ENCODE measurements at places on chromosomes 4 and X.

GRCh38 chr4:37220685-37221084 is 23.9 kb upstream of the NWD2 start:
- no peak for DNase-seq

DNA sequence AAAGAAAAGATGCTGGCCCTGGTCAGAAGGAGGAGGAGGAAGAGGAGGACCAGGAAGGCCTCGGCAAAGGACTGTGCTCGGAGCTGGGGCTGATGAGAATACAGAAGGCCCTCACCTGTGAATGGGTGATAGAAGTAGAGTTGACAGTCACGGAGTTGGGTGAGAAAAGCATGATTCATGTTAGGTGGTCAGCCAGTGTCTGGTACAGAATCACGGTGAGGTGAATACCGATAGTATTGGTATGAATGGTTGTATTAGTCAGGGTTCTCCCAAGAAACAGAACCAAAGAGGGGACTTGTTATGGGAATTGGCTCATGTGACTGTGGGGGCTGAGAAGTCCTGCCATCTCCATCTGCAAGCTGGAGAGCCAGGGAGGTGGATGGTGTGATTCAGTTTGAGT is 32.5 kb upstream of the FAM156A start:
- no peak for DNase-seq

DNA sequence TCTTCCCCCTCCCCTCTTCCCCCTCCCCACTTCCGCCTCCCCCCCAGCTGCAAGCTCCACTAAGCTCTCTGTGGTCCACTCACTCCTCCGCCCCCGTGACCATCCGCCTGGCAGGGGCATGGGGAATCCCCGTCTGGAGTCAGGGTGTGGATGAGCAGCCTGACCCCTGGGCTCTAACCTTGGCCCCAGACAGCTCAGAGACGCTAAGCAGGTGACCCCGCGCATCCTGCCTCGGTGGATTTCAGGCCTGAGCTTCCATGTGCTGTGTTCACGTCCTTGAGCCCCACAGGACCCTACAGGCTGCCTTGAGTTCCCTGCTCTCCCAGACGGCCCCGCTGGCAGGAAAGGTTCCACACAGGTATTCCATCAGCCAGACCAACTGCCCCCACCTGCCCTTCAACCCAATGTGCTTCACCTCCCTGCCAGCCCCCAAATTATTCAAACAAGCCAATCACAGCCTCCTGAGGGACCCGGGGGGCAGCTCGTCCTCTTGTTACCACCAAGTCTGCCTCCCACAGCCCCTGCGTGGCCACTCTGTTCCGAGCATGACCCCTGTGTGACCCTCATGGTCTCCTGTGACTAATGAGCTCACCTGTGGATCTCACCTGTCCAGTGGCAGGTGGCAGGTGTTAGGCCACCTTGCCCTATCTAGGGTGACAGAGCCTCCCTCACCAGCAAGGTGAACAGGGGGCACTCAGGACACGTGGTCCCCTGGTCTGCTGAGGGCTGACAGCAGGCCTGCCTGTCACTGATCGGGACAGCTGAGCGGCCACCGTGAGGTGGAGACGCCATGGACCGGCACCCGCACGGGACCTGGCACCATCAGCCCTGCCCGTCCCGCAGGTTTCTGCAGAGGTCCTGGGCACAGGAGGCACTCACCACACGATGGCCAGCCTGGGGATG is 73.2 kb upstream of the MXD4 start:
- no peak for DNase-seq

DNA sequence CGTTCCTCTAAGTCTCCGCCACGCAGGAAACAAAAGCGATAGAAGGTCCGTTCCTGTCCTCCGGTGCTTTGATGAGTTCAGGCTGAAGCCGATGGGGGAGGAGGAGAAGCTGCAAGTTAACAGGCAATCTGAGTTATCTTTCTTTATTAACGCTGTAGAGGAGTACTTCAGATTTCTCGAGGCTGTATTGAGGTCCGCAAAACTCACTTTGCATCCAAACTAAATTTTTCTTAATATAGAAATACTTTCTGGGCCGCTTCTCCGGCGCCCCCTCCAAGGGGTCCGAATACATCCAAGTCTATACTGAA is 395 bp upstream of the SOWAHB start:
- DNase-seq, result no peak

- no peak for DNase-seq
Measured at GRCh38 chr4:47526281-47526680, 41.2 kb downstream of the ATP10D start.

DNA sequence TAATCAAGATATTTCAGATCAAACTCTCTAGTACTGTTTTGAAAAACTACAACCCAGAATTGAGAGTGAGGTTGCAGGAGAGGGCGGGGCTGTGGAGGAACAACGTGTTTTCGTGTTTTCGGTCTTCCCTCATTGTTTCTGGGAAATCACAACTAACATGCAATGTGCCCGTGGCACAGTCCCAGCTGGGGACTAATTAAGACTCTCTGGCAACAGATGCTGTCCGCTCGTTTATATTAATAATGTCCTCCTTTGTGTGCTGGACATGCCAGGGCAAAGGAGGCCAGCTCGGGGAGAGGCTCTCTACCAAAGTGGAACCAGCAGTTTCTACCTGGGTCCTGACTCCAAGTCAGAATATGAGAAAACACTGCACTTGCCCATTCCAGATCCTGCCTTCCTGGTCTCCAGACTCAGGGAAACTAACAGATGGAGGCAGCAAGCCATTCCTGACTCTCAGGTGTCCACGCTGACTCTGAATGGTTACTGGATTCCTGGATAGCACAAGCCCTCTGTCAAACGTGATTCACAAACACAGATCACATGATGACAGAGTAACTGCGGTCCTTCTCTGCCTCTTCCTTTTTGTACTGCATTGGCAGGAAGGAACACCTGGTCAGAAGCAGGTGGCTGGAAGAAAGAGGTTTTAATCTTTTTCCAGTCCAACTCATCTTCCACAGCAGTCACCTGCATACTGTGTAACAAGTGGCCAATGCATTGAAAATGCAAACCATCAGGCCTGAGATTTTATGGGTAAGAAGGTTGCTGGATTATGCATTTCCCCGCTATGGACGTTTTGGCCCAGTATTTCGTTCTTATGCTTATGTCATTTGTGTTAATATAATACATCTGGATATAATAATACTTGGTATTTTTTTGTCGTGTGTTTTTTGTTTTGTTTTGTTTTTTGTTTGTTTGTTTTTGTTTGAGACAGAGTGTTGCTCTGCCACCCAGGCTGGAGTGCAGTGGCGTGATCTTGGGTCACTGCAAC is 65.0 kb downstream of the COQ2 start:
- peak; percentile 57 for DNase-seq

DNA sequence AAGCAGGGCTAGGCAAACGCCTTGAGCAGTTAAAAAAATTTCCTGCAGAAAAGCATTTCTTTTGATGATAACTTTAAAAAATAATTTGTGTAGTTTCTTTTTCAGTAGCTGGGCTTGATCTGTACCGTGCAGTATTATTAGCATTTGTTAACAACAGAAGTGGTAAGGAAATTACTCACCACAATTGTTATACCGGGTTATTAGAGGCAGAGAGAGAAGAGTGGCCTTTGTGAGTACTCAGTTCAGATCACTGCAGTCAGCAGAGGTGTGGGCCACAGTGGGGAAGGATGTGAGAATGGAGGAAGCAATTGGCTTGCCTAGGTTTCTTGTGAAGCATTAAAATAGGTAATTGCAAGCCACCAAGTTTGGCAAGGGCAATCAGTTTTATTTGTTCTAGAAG is 14.3 kb upstream of the IL21 start:
- no peak for DNase-seq

DNA sequence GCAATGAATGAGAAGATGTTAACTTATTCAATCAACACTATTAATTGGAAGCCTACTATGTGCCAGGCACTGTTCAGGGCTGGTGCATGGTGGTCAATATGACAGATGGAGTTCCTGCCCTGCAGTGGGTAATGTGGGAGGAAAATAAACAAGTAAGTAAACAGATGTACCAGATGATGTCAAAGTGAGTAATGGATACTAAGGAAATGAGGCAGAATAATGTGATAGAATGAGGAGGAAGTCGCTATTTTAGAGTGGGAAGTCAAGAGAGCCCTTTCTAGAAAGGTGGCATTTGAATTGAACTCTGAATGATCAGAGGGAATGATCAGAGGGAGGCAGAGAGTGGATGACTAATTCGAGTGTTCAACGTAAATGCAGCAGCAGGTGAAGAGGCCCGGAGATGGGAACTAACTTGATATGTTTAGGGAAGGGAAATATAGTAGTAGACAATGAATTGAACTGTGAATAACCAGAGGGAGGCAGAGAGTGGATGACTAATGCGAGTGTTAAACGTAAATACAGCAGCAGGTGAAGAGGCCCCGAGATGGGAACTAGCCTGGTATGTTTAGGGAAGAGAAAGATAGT is 48.3 kb downstream of the HMGB3 start:
- DNase-seq, result no peak

- peak; percentile 51 for DNase-seq
Measured at GRCh38 chr4:78337244-78338020, 214.1 kb upstream of the ANXA3 start.

- no peak for DNase-seq
Measured at GRCh38 chrX:68867458-68868112, 38.8 kb downstream of the EFNB1 start.

DNA sequence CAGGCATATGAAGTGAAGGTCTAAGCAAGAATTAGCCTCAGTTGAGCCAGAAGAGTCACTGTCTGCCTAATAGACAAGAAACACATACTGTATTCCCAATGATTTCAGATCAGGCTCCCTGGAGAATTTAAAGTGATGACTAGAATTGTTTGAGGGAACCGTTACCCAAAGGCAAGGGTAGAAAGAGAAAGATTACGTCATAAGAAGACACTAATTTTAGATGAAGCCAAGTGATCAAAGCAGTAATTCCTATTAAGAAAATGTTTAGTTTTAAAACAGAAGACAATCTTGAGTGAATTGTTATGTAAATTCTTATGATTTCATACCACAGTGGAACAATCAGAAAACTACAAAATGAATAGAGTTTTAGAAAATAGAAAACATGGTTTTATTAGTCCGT is 194.5 kb upstream of the ARSJ start:
- no peak for DNase-seq

DNA sequence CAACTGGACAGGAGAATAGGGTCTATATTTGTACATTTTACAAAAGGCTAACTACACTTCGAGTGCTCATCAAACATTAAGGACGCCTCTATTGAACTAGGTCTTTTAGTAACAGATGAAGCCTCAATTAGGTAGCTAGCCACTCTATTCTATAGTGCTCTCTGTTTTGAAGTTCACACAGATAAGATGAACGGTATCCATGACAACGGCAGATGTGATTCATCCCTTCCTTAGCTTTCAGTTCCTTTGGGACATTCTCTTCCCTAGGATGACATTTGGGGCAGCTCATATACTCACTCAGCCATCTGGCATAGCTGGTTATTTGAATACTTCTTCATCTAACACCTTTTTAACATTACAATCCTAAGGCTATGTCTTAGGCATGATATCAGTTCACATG is 62.4 kb upstream of the WDFY3 start:
- no peak for DNase-seq

DNA sequence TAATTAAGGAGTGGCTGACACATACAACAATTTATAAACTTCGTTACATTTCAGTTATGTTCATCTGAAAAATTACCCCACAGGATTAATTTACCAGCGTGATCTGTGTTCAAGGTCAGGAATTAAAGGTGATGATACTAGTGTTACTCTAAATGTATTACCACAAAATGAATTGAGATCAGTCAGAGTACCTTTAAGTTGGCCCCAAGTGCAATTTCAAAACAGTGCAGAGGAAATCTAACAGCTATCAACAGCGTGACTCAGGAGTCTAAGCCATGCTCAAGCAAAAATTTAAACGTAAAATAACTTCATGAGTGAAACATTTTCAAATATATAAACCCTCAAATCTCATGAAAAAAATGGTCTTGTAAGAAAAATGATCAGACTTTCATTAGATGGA is 18.7 kb downstream of the ANTXR2 start:
- DNase-seq, result no peak

- no peak for DNase-seq
Measured at GRCh38 chrX:94057385-94057784, 383.4 kb downstream of the FAM133A start.

DNA sequence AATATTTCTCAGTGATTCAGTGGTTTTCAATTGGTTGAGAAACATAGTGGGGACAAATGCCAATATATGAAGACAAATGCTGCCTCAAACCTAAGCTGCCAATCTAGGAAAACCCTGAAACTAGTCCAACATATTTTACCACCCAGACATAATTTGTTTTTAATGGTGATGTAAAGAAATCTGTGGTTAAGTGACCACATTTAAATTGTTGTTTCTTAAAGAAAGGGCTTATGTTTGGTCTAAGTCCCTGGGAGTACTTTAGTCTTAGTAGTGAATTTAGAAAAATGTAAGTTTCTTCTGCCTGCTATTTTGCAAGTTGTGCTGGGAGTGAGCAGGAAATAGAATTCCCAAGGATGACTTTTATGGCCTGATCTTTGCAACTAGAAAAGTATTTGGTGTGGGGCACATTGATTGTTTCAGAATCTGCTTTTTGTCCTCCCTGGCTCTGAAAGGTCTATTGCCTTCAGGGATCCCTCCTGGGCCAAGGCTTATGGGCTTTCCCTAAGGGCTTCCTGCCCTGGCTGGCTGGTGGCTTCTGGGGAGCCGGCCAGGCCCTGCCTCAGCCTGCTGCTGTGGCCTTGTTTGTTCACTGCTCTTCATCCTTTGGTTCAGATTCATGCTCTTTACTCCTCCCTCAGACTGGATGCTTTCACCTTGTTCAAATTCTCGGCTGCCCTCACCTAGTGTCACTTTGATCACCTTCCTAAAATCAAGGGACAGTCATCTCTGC is 169.8 kb upstream of the JADE1 start:
- DNase-seq, result peak; percentile 27

GRCh38 chr4:158578476-158578875 is 56.8 kb downstream of the RXFP1 start:
- peak; percentile 28 for DNase-seq

- DNase-seq, result no peak
Measured at GRCh38 chrX:130704053-130705038, 198.7 kb downstream of the ENOX2 start.

DNA sequence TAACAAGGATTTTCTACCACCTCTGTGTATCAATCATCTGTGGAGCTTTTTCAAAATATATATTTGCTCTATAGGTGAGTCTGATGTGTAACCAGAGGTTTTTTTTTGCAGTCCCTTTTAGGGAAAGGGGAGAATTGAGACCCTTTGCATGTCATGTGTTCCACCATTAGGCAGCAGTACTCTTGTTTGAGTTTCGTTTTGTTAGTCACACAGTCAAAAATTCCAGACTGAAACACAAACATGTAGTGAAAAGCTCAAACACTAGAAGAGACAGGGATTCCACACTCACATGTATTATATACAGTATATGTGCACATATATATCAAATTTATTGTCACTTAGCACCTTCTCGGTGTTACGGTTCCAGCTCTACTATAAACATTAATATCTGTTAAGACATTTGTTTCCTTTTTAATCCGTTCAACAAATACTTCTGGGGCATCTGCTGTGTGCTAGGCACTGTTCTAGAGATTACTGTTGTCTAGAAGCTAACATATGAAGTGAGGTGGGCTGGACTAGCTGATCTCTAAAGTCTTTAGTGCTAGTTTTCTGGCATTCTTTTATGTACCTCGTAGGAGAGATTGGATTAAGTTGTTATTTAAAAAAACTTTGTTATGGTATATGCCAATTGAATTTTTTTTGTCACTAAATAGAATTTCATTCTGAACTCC is 5.5 kb downstream of the USP9X start:
- DNase-seq, result peak; percentile 6

All from GM03348 (cell line).